Mesendoderm (in vitro differentiated cells): ENCODE measurements at places on chromosomes 6 and 20.

GRCh38 chr6:106324726-106325335, 729 bp downstream of the ATG5 start:
- DNase-seq = no peak

- DNase-seq = no peak
Observed at GRCh38 chr20:52130406-52130805, 61.2 kb downstream of the ZFP64 start.

- DNase-seq = no peak
Observed at GRCh38 chr6:5936631-5937030, 70.1 kb downstream of the NRN1 start.

GRCh38 chr6:69792292-69792691, 4.5 kb downstream of the LMBRD1 start:
- no peak for DNase-seq

GRCh38 chr6:166776571-166776970, 149.5 kb upstream of the RPS6KA2 start:
- no peak for DNase-seq

GRCh38 chr6:27288136-27289044, 23.7 kb downstream of the POM121L2 start:
- peak; percentile 67 for DNase-seq

- no peak for DNase-seq
Observed at GRCh38 chr6:31908791-31909190, 6.9 kb upstream of the ZBTB12 start.

DNA sequence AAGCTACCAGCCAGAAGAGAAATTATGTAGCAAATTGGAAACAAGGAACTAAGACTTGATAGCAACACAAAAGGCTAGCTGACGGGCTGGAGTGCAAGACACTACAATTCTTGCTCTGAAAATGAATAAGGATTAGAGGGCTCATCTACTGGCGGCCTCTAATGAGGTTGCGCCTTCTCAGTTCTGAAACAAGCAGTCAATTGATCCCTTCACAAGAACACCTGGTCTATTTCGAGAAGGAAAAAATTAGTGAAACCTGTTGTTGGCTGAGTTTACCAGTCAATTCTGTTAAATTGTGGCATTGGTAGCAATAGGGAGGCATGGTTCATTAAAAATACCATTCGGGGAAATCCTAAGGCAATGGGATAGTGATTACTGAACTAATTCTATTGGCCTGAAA, 74.8 kb upstream of the JARID2 start:
- no peak for DNase-seq

DNA sequence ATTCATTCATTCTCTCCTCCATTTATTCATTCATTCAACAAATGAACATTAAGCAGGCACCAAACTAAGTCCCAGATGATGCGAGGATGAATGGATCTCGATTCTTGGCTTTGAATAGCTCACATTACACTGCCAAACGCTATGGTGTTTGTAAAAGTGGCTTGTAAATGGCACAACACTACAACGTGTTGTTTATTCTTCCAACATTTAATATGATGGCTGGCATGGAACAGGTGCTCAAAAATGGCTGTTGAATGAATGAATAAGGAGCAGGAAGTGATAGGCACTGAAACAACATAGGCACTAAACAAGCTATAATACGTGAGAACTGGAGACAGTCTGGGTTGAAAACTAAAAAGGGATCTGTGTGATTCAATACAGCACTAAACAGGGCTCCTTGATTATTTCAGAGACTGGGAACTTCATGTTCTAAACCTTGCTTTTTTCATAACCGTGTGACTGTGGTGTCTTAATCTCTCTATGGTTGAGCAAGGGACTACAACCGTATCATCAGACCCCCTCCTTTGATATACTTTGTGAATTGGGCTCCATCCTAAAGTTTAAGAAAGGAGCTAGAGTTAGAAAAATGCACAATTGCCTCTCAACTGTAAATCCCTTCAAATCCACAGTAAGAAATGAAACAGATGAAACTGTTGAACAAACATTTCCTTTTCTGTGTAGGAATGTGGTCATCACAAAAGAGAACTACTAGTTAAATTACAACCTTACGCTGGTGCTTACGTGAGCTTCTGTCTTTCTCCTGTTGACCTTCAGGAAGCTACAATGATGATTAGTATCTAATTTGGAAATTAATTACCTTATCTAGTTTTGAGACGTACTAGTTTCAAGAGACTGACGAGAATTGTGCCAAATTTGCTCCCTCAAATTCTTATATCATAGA, 16.9 kb upstream of the SLC16A10 start:
- DNase-seq = no peak

- DNase-seq = no peak
Observed at GRCh38 chr6:4253604-4254231, 118.3 kb upstream of the ECI2 start.

DNA sequence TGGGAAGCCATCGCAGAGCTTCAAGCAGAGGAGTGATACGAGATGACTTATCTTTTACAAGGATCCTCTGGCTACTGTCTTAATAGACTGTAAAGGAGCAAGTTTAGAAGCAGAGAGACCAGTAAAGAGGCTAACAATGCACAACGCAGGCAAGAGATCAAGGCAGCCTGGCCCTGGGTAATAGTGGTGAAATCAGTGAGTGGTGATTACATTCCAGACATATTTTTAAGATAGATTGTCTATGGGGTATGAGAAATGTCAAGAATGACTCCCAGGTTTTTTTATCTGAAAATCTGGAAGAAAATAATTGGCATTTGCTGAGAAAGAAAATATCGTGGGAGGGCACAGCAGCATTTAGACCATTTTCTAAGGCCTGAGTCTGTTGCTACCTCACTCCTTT, 213.6 kb upstream of the HTR1E start:
- DNase-seq = peak; percentile 67

DNA sequence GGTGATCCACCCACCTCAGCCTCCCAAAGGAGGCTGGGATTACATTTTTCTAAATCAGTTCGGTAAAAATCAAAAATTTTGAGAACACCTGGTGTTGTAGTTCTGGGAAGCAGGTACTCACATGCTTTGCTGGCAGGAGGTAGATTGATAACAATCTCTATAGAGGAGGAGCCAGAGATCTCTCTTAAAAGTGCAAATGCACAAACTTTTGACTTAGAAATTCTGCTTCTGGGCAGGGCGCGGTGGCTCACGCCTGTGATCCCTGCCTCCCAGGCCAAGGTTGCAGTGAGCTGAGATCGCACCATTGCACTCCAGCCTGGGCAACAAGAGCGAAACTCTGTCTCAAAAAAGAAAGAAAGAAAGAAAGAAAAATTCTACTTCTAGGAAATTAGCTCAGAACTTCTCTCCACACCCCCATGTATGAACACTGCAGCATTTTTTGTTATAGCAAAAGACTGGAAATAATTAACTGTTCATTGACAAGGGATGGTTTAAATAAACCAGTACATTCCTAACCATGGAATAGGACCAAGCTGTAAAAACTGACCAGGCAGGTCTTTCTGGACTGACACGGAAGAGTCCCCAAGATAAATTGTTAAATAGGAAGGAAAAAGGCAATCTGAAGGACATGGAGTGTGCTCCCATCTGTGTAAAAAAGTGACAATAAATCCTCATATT, 14.4 kb upstream of the TRIB3 start:
- no peak for DNase-seq

GRCh38 chr6:163354085-163354484, 60.4 kb upstream of the QKI start:
- DNase-seq = peak; percentile 72

DNA sequence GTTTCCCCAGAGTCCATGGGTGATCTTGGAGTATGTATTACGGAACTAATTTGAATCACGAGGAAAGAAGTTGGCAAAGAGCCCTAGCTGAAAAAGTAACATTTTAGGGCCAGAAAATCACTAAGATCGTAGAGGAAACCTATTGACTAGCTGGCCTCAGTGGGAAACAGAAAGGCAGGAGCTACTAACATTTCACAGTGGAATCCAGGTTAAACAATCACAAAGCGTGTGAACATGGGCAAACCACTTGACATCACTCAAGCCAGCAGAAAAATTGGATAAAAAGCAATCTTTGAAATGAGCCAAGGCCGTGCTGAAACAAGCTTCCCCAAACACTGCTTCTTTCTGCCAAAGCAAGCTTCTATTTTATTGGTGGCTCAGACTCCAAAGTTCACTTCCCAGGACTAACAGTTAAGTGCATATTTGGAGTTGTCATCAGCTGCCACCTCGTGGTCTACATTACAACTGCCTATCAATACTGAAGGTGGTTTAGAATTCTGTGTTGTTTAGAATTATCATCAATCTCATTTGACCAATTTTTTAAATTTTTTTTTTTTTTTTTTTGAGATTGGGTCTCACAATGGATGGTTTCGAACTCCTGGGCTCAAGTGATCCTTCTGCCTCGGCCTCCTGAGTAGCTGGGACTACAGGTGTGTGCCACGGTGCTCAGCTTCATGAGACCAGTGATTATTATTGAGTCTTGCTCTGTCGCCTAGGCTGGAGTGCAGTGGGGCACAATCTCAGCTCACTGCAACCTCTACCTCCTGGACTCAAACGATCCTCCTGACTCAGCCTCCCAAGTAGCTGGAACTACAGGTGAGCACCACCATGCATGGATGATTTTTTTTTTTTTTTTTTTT, 10.6 kb downstream of the RPS10 start:
- peak; percentile 48 for DNase-seq

DNA sequence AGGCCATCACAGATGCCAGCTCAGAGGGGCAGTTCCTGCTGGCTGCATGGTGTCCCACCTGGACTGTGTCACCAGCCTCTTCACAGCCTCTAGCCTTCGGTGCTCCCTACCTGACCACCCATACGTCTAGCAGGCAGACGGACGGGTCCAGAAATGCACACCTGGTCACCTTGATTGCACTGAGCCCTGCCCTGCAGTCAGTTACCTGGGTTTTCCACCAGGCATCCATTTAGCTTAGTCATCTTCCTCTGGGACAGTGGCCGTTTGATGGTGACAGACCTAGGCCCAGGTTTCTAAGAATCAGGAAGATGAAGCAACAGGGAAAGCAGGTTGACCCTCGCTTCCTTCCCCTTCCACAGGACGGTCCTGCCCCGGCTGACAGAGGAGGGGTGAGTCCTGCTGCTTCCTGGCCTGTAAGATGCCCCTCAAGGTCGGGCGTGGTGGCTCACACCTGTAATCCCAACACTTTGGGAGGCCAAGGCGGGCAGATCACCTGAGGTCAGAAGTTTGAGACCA, 9.8 kb upstream of the BPI start:
- no peak for DNase-seq

DNA sequence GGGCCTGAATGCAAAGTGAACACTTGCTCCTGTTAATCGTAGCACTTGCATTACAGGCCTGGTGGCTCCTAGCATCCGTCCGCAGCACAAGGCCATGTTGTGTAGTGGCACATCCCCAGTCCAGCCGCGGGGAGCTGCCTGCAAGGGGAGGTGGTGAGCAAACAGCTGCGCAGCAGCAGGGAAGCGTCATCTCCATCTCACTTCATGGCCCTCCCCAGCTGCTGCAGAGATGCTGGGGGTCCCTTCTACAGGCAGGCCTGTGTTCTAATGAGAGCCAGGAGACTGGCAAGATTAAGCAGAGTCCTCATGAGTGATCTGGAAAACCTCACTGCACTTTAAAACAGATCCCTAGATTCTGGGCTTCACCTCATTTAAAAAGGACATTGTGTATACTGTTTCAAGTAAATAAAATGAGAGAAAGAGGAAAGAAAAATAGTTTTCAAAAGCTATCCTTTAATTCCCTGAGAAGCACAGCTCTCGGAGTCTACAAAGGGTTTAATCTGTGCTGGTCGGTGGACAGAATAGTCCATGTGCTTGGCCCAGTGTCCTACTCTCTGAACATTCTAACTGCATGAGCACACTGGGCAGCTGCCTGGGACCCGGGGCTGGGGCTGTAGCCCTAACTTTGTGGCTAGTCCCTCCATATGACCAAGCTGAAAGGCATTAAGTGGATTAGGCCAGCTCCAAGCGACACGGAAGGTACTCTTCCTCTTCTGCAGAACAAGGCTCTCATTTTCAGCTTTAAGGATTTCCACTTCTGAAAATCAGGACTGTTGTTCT, 125.8 kb downstream of the LY86 start:
- no peak for DNase-seq

GRCh38 chr20:64082126-64082731, 2.0 kb downstream of the LKAAEAR1 start:
- no peak for DNase-seq

DNA sequence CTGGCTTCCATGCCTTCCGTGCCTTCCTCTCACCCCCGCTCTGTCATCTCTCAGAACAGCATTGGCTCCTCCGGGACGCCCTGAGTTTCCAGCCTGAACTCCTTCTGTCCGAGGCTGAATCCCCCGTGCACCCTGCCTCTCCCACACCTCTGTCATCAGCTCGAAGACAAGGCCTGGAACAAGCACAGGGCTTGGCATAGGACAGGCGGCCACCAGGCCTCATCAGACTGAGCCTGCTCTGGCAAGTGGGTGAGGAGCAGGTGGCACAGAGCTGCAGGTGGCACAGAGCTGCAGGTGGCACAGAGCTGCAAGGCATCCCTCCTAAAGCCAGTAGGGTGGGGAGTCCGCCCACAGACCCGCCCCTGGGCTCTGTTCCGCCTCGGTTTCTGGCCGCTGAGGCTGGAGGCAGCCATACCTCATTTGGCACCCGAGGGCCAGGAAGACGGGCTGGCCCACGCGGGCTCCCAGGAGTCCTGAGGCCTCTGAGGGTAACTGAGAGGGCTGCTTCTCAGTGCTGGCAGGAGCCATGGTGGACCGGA, 60.2 kb downstream of the EZR start:
- DNase-seq = no peak

- peak; percentile 97 for DNase-seq
Observed at GRCh38 chr20:44187054-44187771, at the start of gene JPH2. JPH2 (minus strand) TSS chr20:44187188; CDS start chr20:44186705, 483 bp downstream.

DNA sequence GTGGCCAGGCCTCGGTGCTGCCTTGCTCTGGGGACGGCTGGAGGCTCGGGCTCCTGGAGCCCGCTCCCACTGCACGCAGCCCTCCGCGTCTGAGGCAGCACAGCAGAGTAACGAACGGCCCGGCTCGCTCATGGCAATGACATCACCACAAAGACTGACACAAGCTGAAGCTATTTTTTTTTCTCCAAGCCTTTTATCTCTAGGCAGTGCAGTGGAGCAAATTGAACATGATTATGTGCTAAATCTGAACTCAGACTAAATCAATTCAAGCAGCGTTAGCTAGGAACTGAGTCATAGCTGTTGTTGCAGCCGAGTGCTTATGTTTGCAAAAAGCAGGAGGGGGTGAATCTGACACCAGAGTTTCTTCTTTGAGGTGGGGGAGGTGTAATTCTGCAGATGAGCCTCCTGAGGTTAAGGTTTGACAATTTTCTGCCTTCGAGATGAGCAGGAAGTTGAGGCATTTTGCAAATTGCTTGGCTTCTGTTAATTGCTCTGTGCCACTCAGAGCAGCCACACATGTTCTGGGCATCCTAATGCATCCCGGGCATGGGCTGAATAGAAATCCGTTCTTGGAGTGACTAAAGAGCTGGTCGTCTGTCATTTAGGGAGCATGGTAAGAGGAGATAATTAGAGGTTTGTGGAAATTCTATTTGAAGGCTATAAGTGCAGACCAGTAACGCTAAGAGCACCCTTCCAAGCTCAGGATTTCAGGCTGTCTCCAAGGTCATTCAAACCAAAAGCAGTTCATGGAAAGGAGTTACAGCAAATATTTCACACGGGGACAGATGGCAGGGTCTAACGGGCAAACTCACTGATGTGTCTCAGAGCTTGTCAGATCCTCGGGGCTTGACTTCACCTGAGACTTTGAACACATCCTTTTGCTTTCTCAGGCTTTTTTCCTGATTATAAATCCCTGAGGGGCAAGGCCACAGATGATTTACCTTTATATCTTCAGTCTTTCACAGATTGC, 155.1 kb upstream of the ENPP5 start:
- peak; percentile 41 for DNase-seq
